ENCODE measurements at places on chromosomes 13 and 19.

- DNase-seq = no peak
These were observed 542.1 kb downstream of the SLITRK1 start for GRCh38 chr13:83340170-83340569.

- DNase-seq = no peak
These were observed 12.1 kb upstream of the SPART start for GRCh38 chr13:36358175-36358718.

- DNase-seq = peak; percentile 86
These were observed 38.2 kb upstream of the ZNF492 start for GRCh38 chr19:22595918-22596341.

- DNase-seq = no peak
These were observed 29.6 kb upstream of the RCBTB2 start for GRCh38 chr13:48562296-48563066.

DNA sequence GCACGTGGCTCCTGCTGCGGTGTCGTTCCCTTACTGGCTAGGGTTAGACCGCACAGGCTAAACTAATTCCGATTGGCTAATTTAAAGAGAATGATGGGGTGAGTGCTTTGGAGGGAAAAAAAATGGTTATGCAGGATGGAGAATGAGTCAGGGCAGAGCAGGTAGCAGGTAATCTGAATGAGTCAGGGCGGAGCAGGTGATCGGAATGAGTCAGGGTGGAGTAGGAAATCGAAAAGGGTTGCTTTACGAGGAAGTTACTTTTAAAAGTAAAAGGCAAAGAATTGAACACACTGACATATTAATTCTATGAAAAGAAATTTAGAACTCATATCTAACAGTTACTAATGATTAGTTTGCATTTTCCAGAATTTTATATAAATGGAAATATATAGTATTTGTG lies 335.5 kb downstream of the FOXO1 start:
- no peak for DNase-seq

DNA sequence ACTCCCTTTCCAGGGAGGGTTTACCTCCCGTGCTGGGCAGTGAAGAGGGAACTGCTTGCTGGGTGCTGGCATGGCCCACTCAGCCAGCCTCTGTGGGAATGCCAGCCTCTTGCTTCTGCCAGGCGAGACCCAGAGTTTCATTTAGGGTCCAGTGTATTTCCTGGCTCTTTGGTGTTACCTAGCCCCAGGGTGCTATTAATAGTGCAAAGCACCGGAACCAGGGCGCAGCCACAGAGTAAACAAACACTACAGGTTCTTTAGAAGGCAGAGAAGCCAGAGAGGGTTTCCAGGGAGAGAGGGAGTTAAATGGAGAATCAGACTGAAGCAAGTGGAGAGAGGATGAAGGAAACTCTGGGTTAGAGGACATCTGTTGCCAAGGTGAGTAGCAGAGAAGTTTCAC lies 74.9 kb upstream of the SPATA13 start:
- no peak for DNase-seq

DNA sequence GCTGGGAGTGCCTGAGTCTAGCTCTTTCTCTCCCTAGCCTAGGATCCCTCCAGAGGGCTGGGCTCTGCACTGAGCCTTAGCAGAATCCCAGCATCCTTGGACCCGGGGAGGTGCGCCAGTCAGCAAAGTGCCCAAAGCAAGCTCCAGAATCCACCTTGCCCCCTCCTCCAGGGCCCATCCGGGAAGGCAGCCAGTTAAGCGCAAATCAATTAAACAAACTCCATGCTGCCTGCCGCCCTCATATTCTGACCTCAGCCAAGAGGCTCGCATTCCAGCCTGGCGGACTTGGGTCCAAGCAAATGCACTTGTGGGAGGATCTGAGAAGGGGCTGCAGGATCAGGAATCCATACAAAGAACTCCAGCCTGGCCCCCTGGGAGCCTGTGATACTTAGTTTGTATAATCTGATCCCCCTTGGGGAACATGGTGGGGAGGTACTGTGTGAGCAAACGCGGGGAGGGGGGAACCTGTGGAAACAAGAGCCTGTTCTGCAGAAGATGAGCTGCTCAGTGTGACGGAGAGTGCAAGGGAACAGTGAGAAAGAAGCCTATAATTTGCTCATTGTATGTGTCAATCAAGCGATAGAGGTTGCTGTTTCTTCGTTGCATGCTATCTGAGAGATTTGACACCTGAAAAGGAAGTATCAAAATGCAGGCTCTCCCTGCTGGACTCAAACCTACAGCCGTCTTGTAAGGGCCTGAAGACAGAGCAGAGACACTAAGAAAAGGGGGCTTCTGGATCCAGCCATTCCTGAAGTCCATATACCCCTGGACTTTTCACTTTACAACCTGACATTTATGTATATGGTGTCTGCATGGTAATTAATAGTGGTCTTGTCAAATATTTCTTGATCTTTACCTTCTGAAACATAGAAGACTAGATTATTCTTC lies 29.4 kb downstream of the ZNRF4 start:
- no peak for DNase-seq

GRCh38 chr13:96898212-96898611 lies 96.1 kb downstream of the OXGR1 start:
- DNase-seq = no peak

DNA sequence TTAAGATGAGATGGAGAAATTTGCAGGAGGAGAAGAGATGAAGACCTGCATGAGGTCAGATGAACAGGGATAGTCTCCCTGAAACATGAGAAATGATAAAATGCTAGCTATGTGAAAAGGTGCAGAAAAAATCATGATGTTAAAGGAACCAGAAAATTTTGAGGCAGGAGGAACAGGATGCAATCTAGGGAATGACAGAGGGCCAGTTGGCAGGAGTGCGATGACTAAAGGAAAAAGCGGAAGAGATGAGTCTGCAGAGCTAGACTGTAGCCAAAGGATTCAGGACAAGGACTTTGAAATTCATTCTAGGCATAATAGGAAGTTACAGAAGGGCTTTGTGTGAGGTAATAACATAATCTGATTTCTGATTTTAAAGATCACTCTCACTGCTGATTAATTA lies 77.9 kb downstream of the TRPC4 start:
- no peak for DNase-seq

DNA sequence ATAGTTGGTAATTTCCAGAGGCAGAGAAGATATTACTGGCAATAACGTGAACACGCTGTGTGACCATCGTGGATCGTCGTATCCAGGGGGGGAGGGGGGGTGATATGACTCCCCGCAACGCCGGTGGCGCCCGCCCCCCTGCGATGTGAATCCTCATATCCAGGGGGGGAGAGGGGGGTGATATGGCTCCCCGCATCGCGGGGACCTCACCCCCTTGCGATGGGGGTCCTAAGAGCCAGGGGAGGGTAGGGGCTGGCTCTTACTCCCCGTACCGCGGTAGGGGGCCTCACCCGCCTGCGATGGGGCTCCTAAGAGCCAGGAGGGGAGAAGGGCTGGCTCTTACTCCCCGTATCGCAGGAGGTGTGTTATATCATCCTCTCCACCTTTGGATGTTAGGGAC lies 31.3 kb upstream of the RGCC start:
- DNase-seq = no peak

DNA sequence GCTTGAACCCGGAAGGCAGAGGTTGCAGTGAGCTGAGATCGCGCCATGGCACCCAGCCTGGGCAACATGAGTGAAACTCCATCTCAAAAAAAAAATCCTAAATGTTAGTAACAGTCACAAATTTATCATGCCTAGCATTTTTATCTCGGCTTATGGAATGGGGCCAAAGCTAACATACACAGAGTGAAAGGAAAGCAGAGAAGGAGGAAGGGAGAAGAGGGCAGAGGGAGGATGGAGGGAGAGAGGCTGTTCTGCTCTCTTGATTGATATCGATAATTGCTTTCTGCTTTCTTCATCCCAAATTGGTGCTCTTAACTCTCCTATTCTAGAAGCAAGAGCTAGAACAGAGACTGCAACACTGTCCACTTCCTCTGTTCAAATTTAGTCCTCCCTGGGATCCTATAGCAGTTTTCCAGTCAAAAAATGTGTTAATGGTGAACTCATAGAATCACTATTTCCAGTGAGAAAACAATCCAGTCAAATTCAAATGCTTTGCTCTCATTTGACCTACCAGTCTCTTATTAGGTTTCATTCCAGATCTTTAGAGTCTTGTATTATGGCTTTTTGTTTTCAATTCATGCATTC lies 15.8 kb upstream of the TUBGCP3 start:
- DNase-seq = no peak

DNA sequence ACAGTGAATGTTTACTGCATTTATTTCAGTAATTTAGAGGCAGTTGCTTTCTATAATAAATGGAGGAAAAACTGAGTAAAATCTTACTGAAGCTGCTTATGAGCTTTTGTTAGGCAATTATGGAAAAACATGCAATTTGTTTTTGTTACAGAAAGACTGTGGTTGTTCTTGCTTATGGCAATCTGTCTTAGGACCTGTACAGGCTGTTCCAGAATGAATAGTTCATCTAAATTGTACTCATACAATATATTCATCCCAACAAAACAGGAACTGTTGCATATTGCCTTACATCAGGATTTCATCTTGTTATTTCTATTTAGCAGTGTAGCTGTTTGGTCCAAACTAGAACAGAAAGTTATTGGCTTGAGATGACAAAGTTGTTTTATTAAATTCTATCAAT lies 199.2 kb downstream of the NALCN start:
- no peak for DNase-seq

DNA sequence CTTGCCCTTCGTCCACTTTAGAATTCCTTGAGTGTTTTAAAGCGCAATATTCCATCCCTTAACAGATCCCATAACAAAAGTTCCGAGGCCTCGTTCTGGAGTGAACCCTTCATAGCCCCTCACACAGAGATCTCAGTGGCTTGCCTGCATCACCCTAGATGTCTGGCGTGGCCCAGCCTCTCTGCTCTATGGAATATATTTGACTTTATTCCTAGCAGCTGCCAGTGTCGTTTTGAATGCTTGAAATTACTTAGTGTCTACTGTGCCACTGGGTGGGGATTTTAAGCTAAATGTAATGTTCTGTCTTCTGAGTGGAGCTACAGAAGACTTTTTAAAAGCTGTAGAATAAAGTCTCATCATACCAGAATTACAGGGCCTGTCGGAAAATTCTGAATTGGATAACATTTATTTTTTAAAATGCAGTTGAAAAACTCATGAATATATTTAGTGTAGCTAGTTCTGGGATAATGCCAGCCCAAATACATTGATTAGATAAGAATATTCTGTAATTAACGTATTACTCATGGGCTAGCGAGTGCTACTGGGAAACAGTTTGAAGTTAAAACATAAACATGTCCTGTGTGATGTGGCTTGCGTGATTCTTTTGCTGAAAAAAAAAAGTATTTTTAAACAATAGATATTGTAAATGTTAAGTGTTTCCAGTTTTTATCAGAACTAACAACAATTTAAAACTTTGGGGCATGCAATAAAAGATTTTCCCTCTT lies 111.8 kb downstream of the ESD start:
- DNase-seq = no peak

- DNase-seq = no peak
These were observed 166.9 kb downstream of the DLEU7 start for GRCh38 chr13:50676602-50677001.

DNA sequence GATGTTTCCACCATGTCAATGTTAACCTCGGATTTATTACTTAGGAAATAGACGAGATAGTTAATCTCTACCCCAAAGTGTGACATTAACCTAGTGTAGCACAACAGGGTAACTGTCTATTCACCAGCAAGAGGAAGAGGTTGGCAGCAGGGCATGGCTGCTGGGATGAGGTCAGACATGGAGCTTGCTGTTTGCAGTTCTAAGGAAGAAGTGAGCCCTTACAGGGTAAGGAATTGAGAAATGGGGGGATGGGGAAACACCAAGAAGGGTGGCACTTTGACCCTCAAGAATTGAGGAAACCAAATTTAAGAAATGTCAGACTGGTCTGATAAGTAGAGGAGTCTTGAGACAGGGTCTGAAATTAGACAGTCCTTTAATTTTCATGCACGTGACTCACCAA lies 62.4 kb downstream of the MBD3L2B start:
- no peak for DNase-seq

DNA sequence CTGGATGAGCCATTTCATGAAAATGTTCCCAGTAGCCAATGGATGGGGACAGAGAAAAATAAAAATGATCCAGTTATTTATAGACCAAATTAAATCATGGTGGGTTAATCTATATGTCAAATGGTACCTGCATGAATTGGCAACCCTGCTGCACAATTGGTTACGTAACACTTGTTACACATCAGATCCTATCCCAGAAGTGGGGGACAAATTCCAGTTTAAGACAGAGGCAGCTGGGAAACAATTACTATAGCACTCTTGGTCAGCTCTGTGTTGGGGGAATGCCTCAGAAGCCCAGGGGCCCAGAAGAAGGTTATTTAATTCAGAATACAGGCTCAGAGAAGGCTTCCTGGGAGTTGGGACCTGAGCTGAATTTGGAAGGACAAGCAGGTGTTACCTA lies 81.1 kb upstream of the FLT1 start:
- DNase-seq = no peak

- no peak for DNase-seq
These were observed 16.8 kb upstream of the CPB2 start for GRCh38 chr13:46121597-46122163.

DNA sequence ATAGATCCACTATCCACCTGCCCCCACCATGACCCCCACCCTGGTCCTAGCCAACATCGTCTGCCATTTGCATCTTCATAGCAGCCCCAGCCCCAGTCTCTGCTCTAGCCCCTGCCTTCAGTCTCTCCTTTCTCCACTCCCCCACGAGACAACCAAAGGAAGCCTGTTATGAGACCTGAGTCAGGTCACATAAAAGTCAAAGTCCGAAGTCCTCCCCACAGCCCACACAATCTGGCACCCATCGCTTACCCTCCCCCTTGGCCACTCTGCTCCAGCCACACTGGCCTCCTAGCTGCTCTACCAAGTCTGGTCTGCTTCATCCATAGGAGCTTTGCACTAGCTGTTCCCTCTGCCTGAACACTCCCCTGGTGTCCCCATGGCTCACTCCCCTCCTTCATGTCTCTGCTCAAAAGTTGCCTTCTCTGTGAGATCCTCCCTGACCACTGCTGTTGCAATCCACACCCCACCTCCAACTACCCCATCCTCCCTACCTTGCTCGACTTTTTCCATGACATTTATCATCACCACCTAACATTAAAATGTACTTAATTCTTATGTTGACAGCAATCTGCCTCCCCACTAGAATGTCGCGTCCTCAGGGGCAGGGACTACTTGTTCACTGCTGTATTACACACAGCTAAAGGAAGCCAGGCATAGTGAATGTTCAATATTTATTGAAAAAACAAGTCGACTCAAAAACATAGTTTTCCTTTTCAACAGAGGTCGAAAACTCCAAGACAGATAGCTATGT lies 1.2 kb upstream of the PLEKHG2 start:
- DNase-seq = peak; percentile 74

DNA sequence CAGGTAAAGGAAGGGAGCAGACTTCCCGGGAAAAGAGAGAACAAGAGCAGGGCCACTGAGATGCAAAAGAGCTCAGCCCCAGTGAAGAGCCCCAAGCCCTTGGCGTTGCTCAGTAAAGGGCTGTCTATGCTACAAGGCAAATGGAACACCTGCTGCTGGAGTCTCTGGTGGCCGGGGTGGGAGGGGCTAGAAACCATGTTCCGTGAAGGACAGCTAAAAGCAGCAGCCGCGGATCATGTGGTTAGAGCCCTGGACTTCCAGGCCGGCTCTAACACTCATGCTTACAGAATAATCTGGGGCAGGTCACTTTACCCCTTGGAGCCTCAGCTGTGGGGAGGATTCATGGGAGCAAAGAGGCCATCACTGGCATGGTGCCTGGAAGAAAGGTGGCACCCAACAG lies 17.8 kb downstream of the POU2F2 start:
- no peak for DNase-seq

GRCh38 chr13:101970341-101970740 lies 431.5 kb downstream of the FGF14 start:
- no peak for DNase-seq
